Omental fat pad (tissue), 4 donors: ENCODE measurements at places on chromosomes 3 and 15.

DNA sequence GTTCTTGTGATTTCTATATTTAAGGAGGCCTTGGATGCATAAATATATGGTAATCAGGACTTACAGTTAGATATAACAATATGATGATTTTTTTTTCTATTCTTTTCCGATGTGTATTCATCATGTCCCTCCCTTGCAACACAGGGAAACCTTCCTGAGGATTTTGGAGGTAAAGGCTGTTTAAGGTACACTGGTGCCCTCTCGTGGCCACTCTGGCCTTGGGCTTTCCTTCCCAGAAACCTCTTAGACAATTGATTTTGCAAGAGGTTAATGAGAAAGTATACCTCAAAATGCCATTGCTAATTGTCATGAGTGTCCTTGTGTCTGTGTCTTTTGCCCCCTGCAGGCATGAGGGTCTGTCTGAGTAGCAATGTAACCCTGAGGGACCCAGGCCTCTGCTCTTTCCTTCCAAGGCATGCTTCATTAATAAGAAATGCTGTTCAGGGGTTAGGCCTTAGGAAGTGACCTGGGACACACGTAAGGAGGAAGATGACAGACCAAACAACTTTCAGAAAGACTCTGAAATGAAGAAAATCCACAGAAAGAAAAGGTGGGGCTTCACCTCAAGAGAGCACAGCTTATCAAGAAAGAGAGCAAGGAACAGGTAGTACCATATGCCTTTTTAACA, 70.3 kb upstream of the PPP2R3A start:
- peak; percentile 55 for DNase-seq

GRCh38 chr3:126381966-126382365, 12.7 kb upstream of the CFAP100 start:
- no peak for DNase-seq

DNA sequence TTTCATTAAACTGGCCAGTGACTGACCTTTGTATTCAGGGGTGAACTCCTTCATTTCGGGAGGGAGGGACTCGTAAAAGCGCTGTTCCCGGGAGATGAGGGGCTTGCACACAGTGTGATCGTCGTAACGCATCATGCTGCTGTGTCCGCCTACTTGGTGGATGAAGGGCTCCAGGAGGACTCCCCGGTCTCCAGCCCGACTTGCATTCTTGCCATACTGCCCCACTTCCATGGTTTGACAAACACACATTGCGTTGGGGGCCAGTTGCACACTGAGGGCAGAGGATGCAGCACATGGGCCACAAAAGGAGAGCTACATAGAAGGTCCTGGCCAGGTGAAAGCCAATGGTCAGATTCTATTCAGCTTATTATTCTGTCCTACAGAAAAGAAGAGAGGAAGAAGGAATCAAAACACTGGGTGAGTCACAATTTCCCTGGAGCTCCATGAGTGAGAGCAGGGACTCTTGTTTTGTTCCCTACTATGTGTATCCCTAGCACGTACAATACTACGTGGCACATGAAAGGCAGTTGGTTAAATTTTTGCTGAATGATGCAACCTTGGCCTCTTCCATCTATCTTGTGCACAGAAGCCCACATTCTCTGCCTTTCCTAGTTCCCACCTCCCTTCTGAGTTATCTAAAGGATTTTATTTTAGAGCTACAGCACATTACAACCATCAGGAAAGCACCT, 24.2 kb upstream of the GMPPB start:
- no peak for DNase-seq

DNA sequence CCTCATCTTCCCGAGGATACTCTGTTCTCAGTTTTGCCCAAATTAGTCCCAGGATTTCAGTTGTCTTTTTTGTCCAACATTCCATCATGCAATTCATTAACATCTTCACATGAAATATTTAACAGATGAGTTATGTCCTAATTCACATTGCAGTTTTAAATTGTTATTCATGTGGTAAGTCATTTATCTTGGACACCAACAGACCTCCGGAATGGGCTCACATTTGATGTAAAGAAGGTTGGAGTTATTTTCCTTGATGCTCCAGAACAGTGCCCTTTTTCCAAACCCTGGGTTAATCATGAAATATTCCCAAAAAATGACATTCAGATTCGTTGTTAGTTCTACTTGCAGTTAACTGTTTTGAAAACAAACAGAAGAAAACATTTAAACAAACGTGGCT, 32.8 kb upstream of the LRTM1 start:
- DNase-seq, result no peak

- DNase-seq, result no peak
Measured at GRCh38 chr15:52436981-52437380, 91.7 kb downstream of the MYO5A start.

DNA sequence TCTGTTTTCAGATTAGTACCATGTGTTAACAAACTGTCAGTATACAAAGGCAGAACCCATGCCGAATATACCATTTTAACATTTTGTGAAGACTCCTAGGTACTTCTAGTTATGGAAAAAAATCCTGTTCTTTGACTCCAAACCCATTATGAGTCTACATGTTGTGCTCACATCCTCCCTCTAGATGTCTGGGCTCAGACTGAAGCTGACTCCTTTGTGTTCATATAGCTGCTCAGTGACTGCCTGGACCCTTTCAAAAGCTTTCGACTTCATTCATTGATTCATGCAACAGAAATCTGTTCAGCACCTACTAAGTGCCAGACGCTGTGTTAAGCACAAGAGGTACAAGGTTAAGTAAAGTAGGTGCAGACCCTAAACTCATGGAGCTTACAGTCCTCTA, 60.5 kb downstream of the MEGF11 start:
- no peak for DNase-seq

- no peak for DNase-seq
Measured at GRCh38 chr15:60798821-60799220, 319.9 kb upstream of the ICE2 start.

DNA sequence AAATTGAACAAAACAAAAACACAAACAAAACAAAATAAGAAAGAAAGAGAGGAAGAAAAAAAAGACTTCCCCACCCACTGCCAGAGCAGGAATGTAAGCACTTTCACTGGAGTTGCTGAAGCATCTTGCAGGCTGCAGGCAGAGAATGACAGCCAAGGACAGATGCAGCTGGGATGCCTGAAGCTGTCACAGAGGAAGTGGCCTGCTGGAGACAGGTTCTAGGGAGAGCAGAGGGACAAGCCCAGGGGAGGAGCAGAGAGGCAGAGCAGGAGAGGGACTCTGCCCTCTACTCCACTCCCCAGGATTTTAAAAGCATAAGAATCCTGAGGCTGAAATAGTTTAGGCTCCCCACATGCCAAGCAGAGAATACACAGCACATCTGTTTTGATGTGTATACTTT, 326.2 kb downstream of the TUSC7 start:
- no peak for DNase-seq
